ENCODE measurements at places on chromosomes 6 and 20.
A peak's percentile ranks its signal among the peaks of the same experiment; 100 is the strongest.

DNA sequence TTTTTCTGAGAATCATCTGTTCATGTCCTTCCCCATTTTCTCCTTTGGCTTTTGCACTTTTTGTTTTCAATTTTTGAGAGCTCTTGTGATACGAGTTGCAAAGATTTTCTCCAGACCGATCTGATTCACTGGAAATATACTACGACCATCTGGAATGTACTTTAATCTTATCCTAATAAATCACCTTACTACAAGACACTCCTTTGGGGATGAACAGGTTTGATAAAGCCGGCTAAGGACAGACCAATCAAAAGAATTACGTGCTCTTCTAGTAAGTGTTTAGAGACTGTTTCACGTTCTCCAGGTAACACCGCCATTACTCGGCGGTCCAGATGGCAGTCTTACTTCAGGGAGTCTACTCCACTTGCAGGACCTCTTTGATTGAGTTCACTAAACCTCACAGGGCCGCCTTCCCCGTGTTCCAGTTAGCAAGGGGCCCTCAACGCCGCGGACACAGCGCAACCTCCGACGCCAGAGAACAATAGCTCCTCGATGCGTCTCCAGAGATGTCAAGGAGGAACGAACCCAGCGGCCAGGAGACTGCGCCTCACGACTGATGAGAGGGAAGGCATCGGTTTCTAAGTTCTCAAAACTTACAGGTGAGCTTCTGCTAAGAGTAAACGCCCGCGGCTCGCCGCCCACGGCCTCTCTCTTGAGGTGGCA is 920 bp upstream of the WTAP start:
- no peak for DNase-seq

- no peak for DNase-seq
These were observed 12.5 kb downstream of the PLCB1 start for GRCh38 chr20:8144282-8145245.

DNA sequence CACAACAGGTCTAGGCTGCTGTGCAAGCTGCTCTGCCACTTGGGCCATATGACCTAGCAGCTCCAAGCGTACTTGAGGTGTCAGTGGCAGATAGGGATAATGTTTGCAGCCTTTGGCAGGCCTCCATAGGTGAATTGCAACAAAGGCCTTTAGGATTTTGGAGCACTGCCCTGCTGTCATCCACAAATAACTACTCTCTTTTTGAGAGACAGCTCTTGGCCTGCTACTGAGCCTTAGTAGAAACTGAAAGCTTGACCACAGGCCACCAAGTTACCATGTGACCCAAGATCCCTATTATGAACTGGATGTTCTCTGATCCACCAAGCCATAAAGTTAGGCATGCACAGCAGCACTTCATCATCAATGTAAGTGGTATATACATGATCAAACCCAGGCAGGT is 29.9 kb downstream of the FBXO30 start:
- no peak for DNase-seq

DNA sequence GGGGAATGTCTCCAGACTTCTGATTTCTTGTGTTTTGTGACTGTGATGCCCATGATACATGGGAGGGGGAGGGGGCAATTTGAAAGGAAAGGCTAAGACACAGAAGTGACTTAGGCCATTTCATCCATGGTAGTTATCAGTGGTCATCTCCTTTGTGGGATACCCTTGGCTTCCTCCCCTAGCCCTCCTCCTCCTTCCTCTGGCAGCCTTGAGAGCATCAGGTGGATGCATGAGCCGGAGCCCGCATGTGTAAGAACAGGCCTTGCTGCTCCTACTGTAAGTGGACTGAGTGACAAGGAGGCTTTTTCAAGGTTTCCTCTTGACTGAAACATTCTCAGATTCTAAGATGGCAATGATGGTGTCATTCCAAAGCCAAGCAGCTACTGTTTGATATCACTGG is 874 bp downstream of the CD83 start:
- DNase-seq, result no peak

DNA sequence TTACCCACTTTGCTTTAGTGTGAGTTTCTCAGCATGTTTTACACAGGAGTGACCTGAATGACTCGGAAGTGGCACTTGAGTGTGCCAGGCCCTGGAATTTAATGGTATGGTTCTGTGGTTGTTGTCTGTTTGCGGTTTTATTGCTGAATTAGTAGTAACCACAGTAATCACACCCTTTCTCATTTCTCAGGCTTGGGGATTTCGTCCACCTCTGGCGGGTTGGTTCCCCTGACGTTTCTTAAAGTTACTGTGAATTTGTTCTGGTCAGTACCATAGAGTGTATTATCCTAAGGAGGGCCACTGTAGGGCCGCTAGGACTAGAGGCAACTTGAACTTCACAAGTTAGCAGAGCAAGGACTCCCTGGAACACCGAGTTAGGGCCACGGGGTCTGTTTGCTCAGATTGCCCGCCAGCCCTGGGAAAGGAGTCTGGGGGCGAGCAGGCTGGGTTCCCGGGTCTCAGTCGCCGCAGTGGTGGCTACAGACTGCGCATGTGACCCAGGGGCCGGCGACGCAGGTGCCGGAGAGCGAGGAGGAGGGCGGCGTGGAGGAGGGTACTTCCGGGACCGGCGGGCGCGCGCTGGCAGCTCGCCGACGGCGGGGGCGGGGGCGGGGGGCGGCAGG is 546 bp upstream of the KLHL32 start:
- DNase-seq, result peak; percentile 24

- DNase-seq, result no peak
These were observed 34.0 kb upstream of the BMP6 start for GRCh38 chr6:7691675-7692452.

DNA sequence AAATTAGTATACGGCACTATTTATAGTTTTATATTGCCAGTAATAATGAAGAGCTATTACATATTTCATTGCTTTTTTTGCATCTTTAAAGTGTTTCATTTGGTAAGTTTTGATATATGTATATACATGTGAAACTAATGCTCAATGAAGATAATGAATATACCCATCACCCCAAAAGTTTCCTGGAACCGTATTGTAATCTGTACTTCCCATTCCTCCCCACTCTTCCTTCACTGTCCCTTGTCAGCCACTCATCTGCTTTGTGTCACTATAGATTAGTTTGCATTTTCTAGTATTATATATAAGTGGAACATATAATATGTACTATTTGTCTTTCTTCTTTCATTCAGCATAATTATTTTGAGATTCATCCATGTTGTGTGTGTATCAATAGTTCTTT is 10.3 kb upstream of the TBC1D32 start:
- DNase-seq, result no peak

- no peak for DNase-seq
These were observed 470.3 kb upstream of the JARID2 start for GRCh38 chr6:14775528-14775927.

- no peak for DNase-seq
These were observed 19.0 kb downstream of the VAPB start for GRCh38 chr20:58407966-58408557.

DNA sequence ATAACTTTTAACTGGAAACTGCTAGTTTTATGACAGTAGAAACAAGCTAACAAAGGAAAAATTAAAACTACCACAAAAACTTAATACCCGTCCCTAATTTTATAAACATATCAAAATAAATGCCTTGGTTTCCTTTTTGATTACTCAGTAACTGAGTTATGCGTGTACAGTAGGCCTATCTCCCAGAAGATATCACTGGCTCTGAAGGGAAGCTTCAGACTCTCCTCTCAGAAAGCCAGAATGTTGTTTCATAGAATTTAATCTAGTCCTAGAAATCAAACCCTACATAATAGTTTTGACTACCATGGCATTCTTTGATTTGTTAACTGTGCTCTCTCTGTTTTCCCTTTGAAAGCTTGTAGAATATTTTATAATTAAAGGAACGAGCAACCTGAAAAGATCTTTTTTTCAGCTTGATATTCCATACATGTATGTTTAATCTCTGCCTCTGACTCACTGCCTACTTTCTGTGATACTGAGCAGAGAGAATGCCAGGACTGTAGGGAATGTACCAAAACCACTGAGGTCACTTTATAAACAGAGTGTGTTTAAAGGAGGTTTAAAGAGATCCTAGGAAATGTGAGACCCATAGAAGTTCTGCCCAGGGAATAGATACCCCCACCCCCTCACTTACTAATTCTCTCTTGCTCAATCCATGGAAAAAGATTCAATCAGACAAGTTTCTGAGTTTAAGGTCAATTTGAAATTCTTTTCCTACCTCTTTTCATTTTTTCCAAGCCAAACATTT is 311.5 kb downstream of the HDGFL1 start:
- no peak for DNase-seq

DNA sequence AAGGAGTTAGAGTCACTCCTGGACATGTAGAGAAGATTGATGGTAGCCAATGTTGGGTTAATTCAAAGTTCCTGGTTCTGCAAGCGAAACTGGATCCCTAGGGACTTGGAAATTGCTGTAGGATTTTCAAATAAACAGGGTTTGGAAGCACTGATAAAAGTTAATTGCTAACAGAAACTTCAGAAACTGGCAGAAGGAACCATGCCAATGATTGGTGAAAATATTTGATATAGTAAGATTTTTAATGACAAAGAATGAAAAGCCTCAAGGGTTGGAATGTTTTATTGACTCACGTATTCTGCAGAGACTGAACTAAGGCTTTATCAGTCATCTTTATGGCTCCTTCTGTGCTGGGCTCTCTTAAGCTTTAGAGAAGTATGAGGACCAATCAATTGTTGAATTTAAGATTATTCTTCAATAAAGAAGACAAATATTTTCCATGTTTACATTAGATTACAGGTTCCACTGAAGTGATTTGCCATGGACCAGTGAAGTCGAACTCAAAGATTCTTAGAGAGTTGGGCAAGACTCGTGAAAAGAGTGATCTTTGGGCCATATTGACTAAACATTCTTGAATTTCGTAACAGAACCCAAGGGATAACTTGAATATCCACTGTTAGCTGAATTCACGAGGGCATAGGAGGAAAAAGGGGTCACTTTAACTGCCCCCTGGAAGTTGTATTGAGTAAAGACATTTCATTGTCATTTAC is 371.4 kb downstream of the HDGFL1 start:
- no peak for DNase-seq

DNA sequence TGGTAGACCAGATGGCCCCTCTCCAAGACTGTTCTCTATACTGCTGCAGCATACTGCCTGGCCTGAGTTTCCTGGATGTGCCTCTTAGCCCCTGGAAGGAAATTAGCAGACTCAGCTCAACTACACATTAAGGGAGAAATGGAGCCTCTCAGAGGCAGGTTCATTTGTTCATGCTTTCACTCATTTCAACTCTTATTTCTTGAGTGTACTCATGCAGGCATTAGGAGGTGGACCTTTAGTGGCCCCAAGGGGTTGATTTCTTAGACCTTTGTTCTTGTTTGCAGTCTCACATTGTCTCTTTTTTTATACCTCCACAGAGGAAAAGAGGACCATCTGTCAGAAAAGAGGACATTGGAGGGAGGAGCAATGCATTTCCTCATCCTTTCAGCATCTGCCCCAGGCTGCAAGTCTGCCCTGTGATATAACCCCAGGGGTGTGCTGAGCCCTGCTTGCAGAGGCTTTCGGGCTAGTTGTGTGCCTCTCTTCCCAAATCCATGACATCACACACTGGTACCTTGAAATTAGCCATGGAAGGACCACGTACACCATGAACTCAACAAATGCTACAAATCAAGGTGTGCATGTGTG is 456.2 kb downstream of the CD83 start:
- DNase-seq, result no peak

DNA sequence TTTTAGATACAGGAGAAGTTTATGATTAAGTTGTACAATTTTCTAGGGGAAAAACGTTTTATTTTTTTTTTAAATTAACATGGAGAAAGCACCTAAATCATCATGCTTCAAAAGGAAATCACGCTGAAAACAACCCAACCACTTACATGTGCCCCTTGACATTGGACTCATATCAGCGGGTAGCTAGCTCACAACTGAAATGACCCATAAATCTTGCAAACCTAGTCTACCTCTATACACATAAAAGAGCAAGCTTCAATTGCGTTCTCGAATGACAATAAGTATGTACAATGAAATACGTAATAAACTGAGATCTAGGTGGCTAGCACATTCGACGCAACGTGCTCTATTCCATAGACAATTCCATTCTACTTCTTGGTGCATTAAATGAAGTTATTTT is 722.9 kb upstream of the AGPAT4 start:
- no peak for DNase-seq

- DNase-seq, result no peak
These were observed 224.9 kb downstream of the EPHA7 start for GRCh38 chr6:93194480-93194879.

- DNase-seq, result no peak
These were observed 36.6 kb upstream of the CARMIL1 start for GRCh38 chr6:25242567-25242966.

DNA sequence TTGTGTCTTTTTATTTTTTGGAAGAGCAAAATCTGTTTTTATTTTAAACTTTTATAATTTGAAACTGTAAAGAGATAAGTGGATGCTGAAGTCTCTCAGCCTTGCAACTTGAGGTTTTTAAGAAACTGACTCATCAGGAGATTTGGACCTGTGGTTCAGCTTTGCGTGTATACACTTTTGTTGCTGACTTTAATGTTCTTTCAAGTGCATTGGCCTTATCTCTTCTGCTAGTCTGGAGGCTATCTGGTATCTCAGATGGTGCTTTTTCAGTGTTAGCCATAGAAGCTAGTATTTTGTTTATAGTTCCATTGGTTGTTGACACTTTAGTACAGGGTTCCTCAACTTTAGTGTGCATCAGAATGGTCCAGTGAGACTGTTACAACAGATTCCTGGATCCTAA is 504.0 kb upstream of the SPTLC3 start:
- DNase-seq, result no peak

- peak; percentile 31 for DNase-seq
These were observed 6.7 kb downstream of the MTCH1 start for GRCh38 chr6:36979347-36979742.

DNA sequence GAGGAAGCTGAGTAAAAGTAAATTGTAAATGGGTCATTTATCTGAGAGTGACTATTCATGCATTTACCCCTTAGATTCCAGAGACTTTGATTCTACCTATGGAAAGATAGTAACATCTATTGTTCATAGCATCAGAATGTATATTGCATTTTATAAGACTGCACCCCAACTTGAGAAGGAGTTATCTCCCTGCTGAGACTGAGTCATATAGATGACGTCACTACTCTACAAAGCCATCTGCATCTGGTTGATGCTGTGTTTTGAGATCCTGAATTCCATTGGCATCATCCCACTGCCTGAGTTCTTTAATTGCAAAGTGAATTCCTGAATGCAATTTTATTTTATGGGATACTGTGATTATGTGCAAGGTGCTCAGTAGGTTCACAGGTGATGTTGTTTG is 444.0 kb upstream of the SLC35B3 start:
- no peak for DNase-seq

DNA sequence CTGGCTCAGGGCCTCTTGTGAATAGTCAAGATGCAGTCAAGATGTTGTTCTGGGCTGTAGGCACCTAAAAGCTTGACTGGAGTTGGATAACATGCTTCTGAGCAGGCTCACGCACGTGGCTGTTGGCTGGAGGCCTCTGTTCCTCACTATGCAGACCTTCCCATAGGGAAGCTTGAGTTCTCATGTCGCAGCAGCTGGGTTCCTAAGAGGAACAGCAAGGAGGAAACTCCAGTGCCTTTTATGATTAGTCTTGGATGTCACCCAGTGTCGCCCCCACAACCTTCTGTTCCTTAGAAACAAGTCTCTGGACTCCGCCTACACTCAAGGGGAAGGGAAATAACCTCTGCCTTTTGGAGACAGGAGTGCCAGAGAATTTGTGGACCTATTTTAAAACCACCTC is 210.7 kb downstream of the BCAS1 start:
- no peak for DNase-seq

GRCh38 chr20:44019638-44020335 is 105.1 kb downstream of the TOX2 start:
- no peak for DNase-seq

GRCh38 chr20:37836926-37837325 is 66.0 kb upstream of the VSTM2L start:
- no peak for DNase-seq
